ENCODE measurements at places on chromosomes 16 and 17. TPM values are rescaled to one million over a fixed set of nuclear protein-coding genes. Genes with fewer than 3 reads are reported as not detected.

FOXC2 gene
- total RNA-seq, result 2.0 TPM

KCNAB3 gene
- total RNA-seq, result not detected

LDHD gene
- total RNA-seq, result 0.42 TPM

SLC47A1 gene
- total RNA-seq, result not detected

CES5A gene
- total RNA-seq, result not detected

SMIM5 gene
- total RNA-seq, result not detected

TEKT5 gene
- total RNA-seq, result 1.4 TPM

RAB26 gene
- total RNA-seq, result 3.8 TPM

ADAP2 gene
- total RNA-seq, result 1.2 TPM

NPIPB9 gene
- total RNA-seq, result not detected

RNU2-1 gene
- total RNA-seq, result not detected

CMTM2 gene
- not detected for total RNA-seq

MYH2 gene
- not detected for total RNA-seq

NPIPA2 gene
- total RNA-seq, result 0.34 TPM

ZNF23 gene
- 9.2 TPM for total RNA-seq

HCRT gene
- not detected for total RNA-seq

NPIPA7 gene
- total RNA-seq, result 4.0 TPM

FBXL16 gene
- 8.1 TPM for total RNA-seq

PRSS33 gene
- not detected for total RNA-seq

TOX3 gene
- not detected for total RNA-seq

SEC14L5 gene
- 0.02 TPM for total RNA-seq

CCL1 gene
- not detected for total RNA-seq

RAMP2 gene
- 1.0 TPM for total RNA-seq

NACA2 gene
- total RNA-seq, result not detected

KAT8 gene
- 53.3 TPM for total RNA-seq

WNT3 gene
- 5.0 TPM for total RNA-seq

ITGB3 gene
- 3.1 TPM for total RNA-seq

ZFPM1 gene
- total RNA-seq, result 0.10 TPM

TBC1D28 gene
- not detected for total RNA-seq

AOC2 gene
- total RNA-seq, result not detected

CHST6 gene
- total RNA-seq, result 1.4 TPM

TBC1D3I gene
- 1.0 TPM for total RNA-seq

CBFB gene
- 86.5 TPM for total RNA-seq

All from M059J (cell line).